ENCODE measurements at places on chromosomes 6 and 20. TPM values are rescaled to one million over a fixed set of nuclear protein-coding genes. Genes with fewer than 3 reads are reported as not detected.
A peak's percentile ranks its signal among the peaks of the same experiment; 100 is the strongest.

DNA sequence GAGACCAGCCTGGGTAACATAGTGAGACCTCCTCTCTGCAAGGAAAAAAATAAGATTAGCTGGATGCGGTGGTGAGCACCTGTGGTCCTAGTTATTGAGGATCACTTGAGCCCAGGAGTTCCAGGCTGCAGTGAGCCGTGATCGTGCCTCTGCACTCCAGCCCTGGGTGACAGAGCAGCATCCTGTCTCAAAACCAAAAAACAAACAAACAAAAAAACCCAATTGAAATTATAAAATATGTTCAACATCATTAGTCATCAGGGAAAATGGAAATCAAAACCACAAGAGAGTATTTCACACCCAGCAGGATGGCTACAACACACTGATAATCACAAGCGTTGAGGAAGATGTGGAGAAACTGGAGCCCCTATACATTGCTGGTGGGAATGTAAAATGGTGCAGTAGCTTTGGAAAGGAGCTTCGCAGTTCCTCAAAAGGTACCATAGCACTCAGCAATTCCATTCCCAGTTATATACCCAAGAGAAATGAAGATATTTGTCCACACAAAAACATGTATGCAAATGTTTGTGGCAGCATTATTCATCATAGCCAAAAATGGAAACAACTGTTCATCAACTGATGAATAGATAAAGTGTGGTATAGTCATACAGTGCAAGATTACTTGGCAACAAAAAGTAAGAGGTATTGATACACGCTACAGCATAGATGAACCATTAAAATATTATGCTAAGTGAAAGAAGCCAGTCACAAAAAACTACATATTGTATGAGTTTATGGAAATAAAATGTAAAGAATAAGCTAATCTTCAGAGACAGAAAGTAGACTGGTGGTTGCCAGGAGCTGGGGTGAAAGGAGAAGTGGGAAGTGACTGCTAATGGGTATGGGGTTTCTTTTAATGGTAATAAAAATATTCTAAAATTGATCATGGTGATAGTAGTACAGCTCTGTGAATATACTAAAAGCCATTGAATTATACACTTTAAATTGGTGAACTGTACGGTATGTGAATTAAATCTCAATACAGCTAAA lies 38.7 kb upstream of the RIPOR2 start:
- DNase-seq, result peak; percentile 51

Gene LAMA2
- polyA plus RNA-seq, result 0.17 TPM

GRCh38 chr20:35788796-35789195 lies 17.0 kb downstream of the PHF20 start:
- DNase-seq, result no peak

Gene UNC5CL
- not detected for polyA plus RNA-seq

GRCh38 chr6:30884521-30885480 lies 482 bp downstream of the DDR1 start:
- DNase-seq, result no peak

Gene C6orf141
- not detected for polyA plus RNA-seq

Gene UBD
- polyA plus RNA-seq, result not detected

Gene WFDC2
- not detected for polyA plus RNA-seq

Gene TCP11
- polyA plus RNA-seq, result not detected

DNA sequence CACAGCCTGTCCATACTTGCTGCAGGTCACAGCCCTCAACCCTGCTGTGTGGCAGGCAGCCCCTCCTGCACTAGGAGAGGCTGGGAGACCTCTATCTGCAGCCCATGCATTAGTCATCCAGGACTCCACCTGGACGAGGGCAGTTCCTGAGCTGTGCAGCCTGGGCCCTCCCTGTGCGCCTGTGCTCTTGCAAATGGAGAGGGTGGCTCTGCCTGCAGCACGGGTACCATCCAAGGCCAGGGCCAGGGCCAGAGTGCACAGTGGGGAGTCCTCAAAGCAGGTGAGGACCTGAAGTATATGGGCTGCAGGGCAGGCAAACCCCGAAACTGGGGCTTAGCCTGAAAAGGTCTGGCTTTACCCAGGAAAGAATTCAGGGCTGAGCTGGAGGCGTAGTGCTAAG lies 89.8 kb upstream of the PHACTR3 start:
- no peak for DNase-seq

DNA sequence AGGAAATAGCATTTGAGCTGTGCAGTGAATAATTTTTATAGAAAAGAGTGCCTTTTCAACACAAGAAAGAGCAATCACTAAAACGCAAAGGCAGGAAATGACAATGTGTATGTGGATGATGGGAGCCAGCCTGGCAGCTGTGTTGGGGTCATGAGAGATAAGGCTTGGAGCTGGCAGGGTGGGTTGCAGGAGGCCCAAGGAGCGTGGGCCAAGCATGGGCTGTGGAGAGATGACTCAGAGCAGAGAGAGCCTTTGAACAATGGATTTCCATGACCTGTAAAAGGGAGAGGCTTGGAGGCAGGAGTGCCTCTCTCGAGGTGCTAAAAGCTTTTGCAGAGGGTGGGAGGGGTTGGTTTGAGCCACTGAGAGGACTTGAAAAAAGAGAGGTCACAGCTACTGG lies 6.6 kb upstream of the TBC1D7 start:
- no peak for DNase-seq

Gene CGA
- not detected for polyA plus RNA-seq

DNA sequence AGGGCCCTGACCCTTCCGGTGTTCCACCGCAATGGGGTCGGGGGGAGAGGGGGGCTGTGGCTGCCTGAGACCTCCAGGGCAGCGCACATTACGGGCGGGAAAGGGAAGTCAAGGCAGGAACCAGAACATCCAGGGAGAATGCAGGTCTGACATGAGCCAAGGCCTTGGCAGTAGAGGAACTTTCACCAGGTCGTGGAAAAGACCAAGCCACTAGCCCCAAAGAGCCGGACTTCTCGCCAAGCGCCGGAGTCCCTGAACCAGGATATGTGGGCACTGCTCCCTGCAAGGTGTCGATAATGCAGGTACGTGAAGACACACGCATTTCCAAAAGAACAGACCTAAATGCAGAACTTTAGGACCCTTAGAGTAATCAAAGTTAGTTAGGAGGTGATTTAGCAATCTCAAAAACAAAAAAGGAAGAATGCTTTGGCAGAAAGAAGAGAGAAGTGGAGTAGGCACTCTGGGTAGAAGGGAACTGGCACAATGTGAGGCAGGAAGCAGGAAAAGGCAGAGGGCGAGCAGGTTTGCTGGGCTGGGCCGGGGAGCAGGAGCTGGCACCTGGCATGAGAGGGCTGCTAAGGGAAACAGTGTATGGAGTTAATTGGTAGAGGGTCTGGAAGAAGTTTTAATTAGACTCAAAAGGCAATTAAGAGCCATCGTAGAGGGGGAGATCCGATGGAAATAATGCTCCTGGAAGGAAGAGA lies 14.3 kb downstream of the POU3F2 start:
- DNase-seq, result no peak

DNA sequence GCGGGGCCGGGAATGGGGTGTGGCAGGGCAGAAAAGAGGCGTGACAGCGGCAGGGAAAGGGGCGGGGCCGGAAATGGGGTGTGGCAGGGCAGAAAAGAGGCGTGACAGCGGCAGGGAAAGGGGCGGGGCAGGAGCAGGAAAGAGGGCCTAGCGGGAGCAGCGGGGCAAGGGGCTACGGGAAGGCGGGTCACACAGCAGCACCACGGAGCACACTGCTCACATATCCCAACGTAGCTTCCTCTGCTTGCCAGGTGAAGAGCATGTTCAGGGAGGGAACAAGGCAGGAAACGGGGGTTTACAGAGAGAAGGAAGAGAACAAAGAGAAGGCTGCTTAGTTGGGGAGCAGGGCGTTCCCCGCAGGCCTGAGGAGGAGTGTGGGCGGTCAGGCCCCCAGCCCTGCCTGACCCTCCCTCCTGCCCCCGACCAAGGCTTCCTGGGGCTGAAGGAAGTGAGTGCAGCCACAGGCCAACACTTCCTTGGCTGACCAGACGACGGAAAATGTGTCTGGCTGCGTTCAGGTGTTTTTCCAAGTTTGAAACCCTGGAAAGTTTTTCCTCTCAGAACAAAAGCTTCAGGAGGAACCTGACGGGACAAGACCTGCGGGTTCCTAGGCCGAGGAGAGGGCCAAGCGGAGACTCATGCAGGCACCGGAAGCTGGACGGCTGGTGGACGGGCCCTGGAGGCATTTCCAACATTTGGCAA lies 13.8 kb downstream of the UCKL1 start:
- DNase-seq, result no peak

DNA sequence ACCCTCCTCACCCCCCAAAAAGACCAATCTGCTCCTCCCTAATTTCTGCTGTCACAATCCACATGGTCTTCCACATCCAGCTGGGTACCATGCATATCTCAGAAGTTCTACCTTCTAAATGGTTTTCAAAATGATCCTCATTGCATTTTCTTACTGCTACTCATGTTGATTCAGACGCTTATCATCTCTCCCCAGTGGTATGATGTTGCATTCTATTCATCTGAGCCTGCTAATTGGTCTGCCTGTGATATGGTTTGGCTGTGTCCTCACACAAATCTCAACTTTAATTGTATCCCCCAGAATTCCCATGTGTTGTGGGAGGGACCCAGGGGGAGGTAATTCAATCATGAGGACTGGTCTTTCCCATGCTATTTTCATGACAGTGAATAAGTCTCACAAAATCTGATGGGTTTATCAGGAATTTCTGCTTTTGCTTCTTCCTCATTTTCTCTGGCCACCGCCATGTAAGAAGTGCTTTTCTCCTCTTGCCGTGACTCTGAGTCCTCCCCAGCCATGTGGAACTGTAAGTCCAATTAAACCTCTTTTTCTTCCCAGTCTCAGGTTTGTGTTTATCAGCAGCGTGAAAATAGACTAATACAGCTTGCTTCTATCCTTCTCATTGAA lies 41.4 kb upstream of the CLIC5 start:
- DNase-seq, result no peak

DNA sequence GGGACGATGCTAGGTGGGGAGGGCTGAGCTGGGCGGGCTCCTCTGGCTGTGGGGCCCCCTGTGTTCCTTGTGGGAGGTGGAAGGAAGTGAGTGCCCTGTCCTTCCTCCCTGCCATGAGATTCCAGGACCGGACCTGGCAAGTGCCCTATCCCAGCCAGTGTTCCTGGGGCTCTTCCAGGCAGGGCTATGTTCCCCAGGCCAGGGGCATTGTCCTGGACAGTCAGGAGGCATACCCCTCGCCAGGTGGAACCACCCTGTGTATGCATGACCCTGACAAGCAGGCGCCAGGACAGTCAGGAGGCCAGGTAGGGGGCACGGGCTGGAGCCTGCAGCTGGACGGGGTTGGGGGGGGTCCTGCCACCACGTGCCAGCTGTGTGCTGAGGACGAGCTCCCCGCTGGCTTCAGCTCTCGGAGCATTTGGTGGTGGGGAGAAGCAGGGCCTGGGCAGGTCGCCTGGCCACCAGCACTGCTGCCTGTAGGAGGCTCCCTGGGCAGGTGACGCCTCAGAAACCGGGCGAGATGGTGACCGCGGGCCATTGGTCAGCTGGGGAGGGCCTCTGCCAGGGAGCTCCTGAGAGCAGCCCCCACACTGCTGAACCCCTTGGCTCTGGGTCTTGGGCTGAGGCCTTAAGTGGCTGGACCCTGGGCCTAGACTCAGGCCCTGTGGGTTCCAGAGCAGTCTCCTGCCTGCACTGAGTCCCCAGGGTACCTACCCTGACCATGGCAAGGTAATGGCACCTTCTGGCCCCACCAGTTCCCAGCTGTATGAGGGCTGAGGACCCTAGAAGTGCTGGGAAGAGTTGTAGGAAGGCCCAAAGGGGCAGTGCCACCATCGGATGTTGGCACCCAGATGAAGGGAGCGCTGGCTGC lies 694 bp downstream of the SLC17A9 start:
- DNase-seq, result no peak

- DNase-seq, result no peak
Measured at GRCh38 chr6:167232356-167232755, 58.8 kb upstream of the UNC93A start.

- no peak for DNase-seq
Measured at GRCh38 chr6:10331334-10331968, 83.4 kb downstream of the TFAP2A start.

GRCh38 chr6:104527311-104527710 lies 332.4 kb downstream of the HACE1 start:
- DNase-seq, result no peak

GRCh38 chr6:13101409-13101808 lies 226.9 kb downstream of the TBC1D7 start:
- no peak for DNase-seq

Gene ZBTB9
- 3.0 TPM for polyA plus RNA-seq

- DNase-seq, result no peak
Measured at GRCh38 chr6:113004470-113005270, 657.5 kb downstream of the RFPL4B start.

Gene ADGRB3
- not detected for polyA plus RNA-seq

DNA sequence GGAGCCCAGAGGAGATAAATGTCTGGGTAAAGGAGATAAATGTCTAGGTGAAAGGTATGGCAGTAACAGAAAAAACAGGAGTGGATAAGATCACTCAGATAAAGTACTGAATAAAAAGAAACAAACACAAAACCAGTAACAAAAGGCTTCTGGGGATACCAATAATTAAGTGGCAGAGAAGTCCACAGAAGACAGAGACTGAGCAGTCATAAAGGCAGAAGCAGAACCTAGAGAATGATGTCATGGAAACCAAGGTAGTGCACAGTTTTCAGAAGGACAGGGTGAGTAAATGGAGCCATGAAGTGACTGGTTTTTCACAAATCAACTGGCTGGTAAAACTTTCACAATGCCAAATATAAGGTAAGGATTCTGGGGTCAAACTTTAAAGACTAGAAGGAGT lies 80.9 kb upstream of the PLN start:
- no peak for DNase-seq

Gene METTL24
- 0.81 TPM for polyA plus RNA-seq

DNA sequence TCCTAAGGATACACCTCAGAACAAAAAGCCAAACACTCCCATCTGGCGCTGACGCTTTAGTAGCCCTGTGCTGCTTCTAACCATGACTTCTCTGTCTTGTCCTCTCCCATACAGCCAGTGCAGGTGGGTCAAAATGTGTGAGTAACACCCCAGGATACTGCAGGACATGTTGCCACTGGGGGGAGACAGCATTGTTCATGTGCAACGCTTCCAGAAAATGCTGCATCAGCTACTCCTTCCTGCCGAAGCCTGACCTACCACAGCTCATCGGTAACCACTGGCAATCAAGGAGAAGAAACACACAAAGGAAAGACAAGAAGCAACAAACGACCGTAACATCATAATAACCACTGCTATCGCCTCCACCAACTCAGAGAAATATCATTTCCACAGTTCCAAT lies 1.4 kb downstream of the DEFB132 start:
- DNase-seq, result no peak

Gene PTP4A1
- 56.5 TPM for polyA plus RNA-seq
